ENCODE measurements at places on chromosomes 4 and X.

GRCh38 chr4:151854731-151855130 lies 93.9 kb upstream of the GATB start:
- no peak for DNase-seq

DNA sequence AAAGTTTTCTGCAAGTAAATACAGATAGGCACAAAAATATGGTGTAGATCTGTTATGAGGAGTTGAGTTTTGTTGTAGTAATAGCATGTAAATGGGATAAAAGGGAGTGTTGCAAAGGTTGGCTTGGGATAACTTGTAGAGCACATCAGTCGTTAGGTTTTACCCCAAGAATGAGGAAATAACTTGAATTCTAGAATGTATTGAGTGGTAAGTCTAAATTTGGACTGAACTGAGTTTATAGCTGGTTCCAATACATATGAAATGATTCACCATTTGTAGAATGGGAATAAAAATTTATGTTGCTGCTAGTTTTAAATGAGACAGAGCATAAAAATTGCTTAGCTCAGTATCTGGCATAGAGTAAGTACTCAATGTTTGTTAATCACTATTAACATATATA lies 719.2 kb downstream of the FSTL5 start:
- DNase-seq = no peak

DNA sequence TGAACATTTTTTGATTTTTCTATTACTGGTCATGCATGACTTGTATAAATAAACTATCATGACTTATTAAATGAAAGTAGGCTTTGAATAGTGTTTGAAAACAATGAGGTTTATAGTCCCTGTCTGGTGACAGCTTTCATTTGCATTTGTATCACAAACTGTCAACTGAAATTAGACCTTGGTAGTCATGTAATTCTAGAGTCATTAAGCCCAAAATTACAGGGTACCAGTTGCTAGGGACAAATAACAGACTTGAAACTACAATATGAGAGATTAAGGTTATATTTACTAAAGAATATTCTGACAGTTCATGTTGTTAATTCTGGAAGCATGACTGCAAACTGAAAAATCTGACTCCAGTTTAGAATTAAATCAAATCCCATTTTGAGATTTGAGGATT lies 9.2 kb upstream of the VAMP7 start:
- DNase-seq = no peak

- DNase-seq = no peak
Measured at GRCh38 chrX:116667346-116668134, 204.8 kb upstream of the CT83 start.

- no peak for DNase-seq
Measured at GRCh38 chrX:132954323-132954722, 4.1 kb downstream of the HS6ST2 start.

All from NB4 (cell line).